Stimulated activated CD8-positive, alpha-beta memory T cell treated with anti-CD3 and anti-CD28 coated beads, Interleukin-4, amount 100 ng/mL, for 1 hour (primary cell): ENCODE measurements at places on chromosomes 12 and 14.

GRCh38 chr12:12439636-12440035 lies 82.8 kb downstream of the BORCS5 start:
- DNase-seq: no peak

DNA sequence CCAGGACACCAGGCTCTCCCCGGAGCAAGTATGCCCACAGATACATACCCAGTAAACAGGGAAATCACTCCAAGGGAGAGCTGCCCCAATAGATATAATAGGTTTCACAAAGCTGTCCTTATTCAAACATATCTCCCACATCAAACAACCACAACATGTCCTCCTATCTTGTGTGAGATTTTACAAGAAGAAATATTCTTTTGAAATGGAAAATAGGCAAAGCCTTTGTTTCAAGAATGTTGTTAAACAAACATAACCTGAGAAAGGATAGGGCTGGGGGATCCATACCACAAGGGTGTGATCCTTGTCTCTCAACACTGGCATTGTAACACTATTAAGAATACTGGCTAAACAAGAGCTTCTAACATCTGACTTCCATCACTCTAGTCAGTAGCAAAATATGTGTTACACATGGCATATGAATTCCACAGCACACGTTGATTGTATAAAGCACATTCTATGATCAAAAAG lies 32.9 kb downstream of the LGR5 start:
- no peak for DNase-seq

- no peak for DNase-seq
Observed at GRCh38 chr12:58803908-58804307, 116.4 kb downstream of the LRIG3 start.

DNA sequence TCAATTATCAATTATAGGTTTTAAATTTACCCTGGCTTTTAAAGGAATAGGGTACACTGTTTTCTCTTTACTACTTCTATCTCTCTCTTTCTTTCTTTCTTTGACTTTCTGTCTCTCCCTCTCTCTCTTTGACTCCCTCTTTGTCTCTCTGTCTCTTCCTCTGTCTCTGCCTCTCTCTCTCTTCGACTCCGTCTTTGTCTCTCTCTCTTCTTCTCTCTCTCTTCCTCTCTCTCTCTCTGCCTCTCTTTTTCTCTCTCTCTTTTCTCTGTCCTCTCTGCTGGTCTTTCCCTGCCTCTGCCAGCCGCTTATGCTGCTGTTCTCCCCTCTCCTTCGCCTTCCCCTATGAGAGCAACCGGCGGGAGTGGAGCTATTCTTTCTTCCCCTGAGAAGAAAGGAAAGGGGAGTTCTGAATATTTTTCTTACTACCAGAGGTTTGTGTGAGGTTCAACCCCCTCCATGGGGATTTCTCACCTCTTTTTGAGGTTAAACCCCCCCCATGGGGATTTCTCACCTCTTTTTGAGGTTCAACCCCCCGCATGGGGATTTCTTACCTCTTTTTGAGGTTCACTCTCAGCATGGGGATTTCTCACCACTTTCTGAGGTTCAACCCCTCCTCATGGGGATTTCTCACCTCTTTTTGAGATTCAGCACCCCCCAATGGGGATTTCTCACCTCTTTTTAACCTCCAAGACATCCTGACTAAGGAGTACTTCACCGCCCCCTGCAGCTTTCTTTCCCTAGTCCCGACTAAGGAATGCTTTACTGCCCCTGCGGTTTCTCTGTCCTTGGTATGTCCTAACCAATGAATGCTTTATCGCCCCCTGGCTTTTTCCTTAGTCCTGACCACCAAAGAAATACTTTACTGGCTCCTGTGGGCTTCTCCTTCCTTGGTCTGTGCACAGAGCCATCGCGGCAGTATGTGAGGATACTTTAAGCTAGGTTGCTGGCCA lies 27.4 kb upstream of the DDHD1 start:
- DNase-seq: no peak

GRCh38 chr12:87116780-87117179 lies 860.6 kb upstream of the MGAT4C start:
- DNase-seq: no peak

DNA sequence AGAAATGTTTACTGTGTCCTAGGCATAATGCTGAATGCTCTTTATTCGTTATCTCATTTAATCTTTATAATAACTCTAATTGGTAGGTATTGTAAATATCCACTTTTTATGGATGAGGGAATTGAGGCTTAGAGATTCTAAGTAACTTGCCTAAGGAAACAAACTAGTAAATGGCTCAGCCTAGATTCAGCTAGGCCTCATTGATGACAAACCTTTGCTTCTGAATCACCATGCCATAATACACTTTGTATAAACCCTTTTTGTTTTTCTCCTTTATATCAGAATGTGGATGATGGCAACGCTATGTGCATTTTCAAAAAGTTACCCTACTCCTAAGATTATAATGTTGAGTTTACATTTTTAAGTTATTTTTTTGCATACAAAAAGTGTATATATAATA lies 34.0 kb downstream of the MNAT1 start:
- no peak for DNase-seq

GRCh38 chr12:115837220-115837619 lies 440.3 kb downstream of the MED13L start:
- DNase-seq: no peak

DNA sequence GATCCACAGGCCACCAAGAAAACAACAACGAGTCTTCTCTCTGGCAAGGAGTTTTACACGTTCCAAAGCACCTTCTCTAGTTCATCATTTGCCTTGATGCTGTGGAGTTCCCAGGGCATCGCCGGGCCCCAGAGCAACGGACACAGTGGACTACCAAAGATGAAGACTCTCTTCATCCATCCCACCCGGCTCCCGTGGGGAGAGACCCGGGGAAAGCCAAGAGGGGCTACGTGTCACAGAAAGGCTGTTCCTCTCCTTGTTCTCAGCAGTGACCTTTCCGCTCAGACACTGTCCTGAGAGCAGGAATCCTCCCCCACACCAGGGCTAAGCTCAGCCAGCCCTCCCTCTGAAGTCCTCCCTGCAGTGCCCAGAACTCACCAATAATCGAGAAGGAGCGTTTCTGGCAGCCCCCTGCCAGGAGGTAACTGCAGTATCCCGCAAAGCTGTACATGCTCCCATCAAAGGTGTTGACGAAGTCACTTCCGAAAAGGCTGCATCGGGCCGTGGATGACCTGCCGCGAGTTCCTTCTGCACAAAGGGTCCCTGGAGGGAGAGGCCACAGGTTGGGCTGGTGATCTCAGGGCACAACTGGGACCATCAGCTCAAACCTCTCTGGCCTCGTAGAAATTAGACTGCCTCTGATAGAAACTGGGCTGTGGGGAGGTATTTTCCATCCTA lies 3.5 kb downstream of the VWF start:
- DNase-seq: no peak

DNA sequence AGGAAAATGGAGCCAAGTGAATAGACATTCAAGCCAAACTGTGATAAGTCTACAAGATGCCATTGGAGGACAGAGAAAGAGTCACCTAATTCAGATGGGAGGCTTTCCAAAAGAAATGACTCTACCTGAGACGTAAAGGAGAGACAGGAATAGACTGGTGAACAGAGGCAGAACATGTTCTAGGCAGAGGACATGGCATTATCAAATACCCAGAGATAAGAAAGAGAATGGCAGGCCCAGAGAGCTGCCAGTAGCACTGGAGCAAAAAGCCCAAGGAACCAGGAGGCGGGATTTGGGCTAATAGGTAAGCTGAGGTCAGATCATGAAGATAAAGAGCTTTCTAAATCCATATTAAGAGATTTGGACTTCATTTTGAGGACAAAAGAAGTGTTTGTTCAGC lies 207.1 kb downstream of the AKAP6 start:
- DNase-seq: no peak
